ENCODE measurements at places on chromosomes 2 and 18.

DNA sequence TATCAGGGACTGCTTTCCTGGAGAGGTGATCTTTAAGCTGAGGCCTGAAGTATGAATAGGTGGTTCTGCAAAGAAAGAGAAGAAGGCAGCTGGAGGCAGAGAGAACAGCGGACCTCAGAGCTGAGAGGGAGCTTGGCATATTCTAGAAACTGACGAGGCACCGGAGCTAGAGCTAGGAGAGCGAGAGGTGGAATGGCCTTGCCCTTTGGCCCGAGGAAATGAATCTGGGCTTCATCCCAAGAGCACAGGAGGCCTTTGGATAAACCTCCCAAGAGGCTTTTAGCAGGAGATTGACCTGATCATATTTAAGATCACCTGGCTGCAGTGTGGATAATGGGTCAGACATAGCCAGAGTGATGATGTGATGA, 7.9 kb downstream of the DYSF start:
- no peak for DNase-seq

- DNase-seq: no peak
Measured at GRCh38 chr2:37454851-37455762, 110.7 kb downstream of the QPCT start.

DNA sequence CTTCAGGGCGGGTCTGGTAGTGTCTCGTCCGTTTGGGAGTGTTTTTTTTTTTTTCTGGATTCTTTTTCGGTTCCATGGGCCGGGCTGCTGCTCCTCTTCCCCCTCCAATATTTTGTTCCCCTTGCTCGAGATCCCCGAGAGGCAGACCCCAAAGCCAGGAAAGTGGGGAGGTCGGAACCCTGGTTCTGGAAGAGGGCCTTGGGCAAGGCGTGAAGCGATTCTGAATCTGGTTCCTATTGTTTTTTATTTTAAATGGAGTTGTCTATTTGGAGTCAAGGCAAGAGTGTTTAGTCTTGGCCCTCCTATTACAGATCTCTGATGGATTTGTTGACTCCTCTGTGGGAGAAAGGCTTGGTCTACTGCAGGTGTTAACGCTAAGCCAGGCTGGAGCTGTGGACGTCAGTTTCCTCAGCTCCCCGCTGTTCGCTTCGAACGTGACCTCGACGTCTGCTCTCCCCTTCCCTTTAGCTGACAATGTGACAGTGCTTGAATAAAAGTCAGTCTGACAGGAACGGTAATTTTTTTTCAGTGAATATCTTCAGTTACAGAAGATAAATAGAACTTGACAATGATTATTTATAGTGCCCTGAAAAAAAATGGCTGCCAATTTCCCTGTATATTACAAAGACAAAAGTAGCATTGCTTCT, 683 bp upstream of the DNAJC27 start:
- peak; percentile 24 for DNase-seq

DNA sequence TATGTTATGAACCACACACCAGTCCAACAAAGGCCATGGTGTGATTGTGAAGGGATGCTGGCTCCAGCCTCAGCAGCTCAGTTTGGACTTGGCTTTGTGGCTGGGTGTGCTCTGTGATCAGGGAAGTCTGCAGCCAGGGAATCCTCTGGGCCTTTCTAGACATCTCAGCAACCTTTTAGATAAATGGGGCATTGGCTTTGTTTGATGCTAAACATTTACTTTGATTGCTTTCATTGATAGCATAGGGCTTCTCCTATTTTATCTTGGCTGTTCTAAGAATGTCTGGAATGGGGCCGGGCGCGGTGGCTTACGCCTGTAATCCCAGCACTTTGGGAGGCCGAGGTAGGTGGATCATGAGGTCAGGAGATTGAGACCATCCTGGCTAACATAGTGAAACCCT, 104.5 kb downstream of the VAPA start:
- no peak for DNase-seq

GRCh38 chr2:148042219-148042618, 21.3 kb downstream of the MBD5 start:
- DNase-seq: no peak

DNA sequence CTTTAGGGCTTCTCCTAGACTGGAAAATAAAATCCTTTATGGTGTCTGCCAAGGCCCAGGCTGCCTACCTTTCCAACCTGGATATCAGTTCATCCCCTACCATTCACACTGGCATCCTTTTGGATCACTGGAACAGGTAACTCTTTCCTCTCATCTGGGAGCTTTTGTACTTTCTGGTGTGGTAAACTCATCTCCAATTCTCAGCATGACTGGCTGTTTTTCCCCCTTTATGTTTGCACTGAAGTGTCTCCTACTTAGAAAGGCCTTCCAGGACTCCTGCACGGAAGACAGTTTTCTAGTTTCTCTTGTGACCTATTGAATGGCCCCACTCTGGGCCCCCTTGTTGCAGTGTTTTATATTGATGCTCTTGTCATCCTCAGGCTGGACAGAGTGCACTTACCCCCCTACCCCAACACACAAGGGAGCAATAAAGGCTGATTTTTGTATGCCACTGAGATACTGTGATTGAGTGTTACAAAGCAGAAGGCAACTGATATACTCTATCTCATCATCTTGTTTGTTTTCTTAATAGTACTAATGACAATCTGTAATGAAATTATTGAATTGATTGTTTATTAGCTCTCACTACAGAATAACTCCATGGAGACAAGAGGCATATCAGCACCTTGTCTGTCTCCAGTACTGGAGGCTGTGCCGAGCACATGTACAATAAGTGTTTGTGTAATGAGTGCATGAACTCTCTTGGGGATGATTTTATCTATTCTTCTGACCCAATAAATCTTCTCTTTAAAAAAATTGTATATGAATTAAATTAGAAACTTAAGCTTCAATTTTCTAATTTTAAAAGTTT, 129.9 kb downstream of the PIEZO2 start:
- DNase-seq: no peak

DNA sequence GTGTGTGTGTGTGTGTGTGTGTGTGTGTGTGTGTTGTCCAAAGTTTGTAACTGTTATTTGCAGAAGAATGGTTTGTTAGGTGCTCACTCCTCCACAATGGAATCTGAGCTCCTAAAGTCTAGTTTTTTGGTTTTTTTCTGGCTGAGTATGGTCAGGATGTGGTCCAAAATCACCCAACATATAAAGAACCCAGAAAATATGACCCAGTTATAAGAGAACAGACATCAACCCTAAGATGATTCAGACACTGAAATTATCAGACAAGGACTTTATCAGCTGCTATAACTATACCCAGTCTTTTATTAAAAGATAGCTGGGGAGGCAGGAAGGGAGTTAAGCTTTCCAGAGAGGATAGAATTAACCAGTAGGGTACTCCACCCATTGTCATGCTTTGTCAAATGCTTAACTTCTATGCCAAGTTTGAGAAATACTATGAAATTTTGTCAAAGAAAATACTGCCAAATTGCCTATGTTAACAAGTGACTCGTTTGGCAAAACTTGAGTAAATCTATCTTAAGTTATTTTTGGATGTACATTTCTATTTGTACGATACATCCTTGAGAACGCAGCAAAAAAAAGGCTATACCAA, 57.5 kb downstream of the TANK start:
- DNase-seq: no peak

- DNase-seq: no peak
Measured at GRCh38 chr2:85112906-85113625, 20.1 kb upstream of the TCF7L1 start.

DNA sequence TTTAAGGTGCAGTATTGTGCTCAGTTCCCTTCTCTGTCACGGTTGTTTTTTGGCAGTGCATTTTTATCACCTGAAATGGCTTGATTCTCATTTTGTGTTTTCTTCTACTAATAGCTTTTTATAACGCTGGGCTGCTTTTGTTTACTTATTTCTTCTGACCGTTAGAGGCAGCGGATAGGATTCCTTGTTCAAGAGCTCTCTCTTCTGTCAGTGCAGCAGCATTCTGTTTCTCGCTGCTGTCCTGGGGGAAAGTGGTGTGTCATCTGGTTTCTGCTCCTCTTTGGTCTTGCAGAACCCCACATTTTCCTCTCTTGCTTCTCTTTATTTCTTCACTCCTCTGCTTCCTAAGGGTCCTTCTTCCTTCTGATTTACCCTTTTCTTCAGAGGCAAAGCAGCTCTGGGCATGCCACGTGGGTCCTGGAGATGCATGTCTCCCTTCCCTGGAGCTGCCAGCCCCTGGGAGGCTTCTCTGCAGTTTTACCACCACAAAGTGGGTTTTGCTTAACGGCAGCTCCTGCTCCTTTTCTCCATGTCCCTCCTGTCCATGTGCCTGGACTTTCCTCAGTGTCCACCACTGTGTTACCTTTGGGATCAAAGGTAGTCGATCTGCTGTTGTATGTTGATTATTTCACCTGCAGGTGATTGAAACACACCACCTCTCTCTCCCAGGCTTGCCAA, 47.3 kb upstream of the SNTG2 start:
- DNase-seq: no peak

GRCh38 chr2:41723526-41723925, 324.3 kb upstream of the PKDCC start:
- DNase-seq: no peak

DNA sequence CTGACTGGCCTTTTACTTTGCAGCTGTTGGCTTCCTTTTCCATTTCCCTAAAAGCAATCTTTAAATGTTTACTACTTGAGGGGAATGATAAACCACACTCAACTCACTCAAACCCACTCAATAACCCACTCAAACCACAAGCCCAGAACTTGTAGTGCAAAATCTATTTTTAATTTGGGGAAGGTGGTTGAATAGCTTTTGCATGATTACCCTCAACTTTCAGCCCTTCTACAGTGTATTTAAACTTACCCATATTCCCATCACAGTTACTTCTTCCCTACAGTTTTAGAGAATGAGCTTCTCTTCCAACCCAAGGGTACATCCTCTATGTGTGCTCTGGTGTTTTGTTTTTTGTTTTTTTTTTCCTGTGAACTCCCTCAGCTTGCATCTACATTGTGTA, 636.1 kb downstream of the TDRD15 start:
- DNase-seq: no peak

GRCh38 chr2:136238286-136239078, 120.5 kb upstream of the CXCR4 start:
- peak; percentile 5 for DNase-seq

- no peak for DNase-seq
Measured at GRCh38 chr2:27571197-27571596, 11.6 kb upstream of the ZNF512 start.

GRCh38 chr2:138499684-138500083, 1.9 kb upstream of the SPOPL start:
- no peak for DNase-seq

- DNase-seq: peak; percentile 82
Measured at GRCh38 chr18:79405781-79406575, 10.2 kb downstream of the NFATC1 start.

DNA sequence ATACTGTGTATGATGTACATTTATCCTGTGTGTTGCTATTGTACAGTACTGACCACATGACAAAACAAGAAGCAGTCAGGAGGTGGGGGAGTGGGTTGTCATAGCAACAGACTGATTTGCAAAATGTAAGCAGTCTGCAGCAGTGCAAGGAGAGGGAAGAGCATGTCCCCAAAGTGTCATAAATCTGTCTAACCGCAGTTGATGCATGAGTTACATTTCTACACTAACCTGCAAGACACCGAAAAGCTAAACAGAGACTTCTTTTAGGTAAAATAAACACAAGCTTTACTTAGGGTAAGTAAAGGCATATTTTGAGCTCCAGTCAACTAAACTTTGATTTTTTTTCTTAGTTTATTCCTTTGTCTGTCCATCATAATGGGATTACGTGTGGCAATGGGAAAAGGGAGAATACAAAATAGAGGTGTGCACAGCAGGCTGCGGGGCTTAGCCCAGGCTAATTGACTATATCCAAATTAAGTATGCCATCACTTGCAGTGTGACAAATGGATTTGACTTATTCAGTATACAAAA, 134.5 kb downstream of the MEIS1 start:
- no peak for DNase-seq

GRCh38 chr2:220273082-220273481, 645.7 kb downstream of the SLC4A3 start:
- no peak for DNase-seq

DNA sequence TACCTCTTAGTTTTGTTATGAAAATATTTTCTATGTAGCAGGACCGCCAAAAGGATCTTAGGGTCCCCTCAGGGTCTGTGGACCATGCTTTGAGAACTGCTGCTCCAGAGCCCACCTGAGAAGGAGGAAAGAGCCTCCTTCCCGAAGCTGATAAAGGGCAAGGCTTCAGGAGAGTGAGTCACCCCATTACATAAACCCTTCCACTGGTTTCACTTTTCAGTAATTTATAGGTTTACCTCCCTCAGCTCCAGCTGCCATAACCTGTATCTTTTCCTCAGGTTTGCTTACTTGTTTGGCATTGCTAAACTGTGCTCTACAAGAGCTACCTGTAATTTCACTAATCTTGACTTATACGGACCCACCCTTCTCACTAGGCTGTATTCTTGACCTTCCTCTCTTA, 6.6 kb downstream of the TTLL4 start:
- DNase-seq: no peak

- DNase-seq: no peak
Measured at GRCh38 chr2:98020992-98021713, 25.4 kb upstream of the TMEM131 start.

DNA sequence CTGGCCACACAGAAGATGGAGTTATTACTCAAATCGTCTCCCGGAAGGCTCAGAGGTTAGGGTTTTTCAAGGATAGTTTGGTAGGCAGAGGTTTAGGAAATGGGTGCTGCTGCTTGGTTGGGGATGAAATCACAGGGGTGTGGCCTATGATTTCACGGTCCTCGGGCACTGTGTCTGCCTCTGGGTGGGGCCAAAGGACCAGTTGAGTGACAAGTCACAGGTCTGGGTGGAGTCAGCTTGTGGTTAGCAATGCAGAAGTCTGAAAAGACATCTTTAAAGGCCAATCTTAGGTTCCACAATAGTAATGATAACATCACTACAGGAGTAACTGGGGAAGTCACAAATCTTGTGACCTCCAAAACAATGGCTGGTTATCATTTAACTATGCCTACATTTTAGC, 387.8 kb downstream of the ZNF521 start:
- no peak for DNase-seq

- DNase-seq: peak; percentile 79
Measured at GRCh38 chr2:232327105-232328031, 51.2 kb upstream of the ALPP start.

DNA sequence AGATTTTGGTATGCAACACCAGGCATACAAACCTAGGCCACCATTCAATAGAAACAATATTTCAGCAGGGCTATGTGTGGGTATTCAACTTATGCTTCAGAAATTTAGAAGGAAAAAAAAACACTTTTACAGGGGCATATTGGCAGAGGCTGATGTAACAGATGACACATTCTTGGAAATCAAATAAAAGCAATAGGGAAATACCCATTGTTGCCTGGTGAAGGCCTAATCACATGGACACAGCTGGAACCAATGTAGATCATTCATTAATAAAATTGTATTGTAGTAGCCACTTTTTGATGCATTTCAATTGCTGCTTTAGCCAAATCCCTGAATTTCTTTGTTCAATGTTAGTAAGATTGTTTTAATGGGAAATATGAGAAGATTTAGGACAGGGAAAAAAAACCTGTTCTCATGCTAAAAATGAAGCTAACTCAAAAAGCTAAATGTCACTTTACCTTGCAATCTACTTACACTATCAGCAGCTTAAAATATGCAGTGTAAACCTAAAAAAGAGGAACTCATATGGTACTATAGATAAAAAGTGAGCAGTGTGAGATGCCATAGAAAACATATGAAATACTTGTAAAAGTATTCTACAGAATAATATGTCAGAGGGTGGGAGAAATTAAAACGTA, 289.4 kb downstream of the ZEB2 start:
- DNase-seq: no peak

- no peak for DNase-seq
Measured at GRCh38 chr18:44986933-44987332, 306.2 kb downstream of the SETBP1 start.

Measured in activated CD4-positive, alpha-beta T cell treated with anti-CD3 and anti-CD28 coated beads, Interleukin-2, amount 50 U/mL, for 4 hours (primary cell).